ENCODE measurements at places on chromosomes 6 and 20. TPM values are rescaled to one million over a fixed set of nuclear protein-coding genes. Genes with fewer than 3 reads are reported as not detected.

Gene UCKL1
- 28.1 TPM for total RNA-seq

Gene SAPCD1
- 32.0 TPM for total RNA-seq

Gene TFAP2C
- total RNA-seq: 110 TPM

Gene HLA-F
- 90.2 TPM for total RNA-seq

Gene SYCP2
- total RNA-seq: 1.9 TPM

Gene PI3
- total RNA-seq: 1.9 TPM

Gene CST5
- not detected for total RNA-seq

Gene CRISP3
- 4.3 TPM for total RNA-seq

Gene RAET1E
- 41.8 TPM for total RNA-seq

Gene KCNB1
- total RNA-seq: 0.99 TPM

Gene ZSCAN23
- total RNA-seq: 1.2 TPM

Gene ILRUN
- 65.4 TPM for total RNA-seq

Gene NEURL2
- 12.9 TPM for total RNA-seq

Gene C20orf144
- total RNA-seq: not detected

Gene TNF
- total RNA-seq: 1.4 TPM

Gene NRSN1
- total RNA-seq: not detected

Gene CSNK2A1
- 92.2 TPM for total RNA-seq

Gene MCCD1
- total RNA-seq: not detected

Gene NKAIN2
- total RNA-seq: not detected

Gene KCNG1
- not detected for total RNA-seq

Gene SRMS
- total RNA-seq: 0.16 TPM

All from lower leg skin (tissue), 4 donors.